ENCODE measurements at places on chromosomes 4 and X.

- DNase-seq = no peak
Observed at GRCh38 chr4:661231-661630, 12.8 kb downstream of the ATP5ME start.

- DNase-seq = no peak
Observed at GRCh38 chr4:72394012-72394663, 174.9 kb downstream of the ADAMTS3 start.

DNA sequence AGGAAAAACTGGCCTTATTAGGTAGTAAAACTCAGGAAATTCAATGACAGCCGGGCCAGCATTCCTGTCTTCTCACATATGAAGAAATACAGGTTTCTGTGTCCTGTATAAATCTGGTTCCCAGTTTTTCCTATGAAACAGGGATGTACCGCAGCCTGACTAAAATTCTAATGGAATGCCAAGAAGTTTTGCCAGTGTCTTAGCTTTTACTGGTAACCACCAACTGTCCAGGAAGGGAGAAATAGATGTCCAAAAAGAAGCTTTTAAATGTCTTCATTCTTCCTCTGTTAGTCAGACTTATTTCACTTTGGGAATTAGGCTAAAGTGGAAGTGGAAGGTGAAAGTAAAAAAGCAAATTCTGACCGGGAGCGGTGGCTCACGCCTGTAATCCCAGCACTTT lies 108.0 kb upstream of the TBL1X start:
- no peak for DNase-seq

DNA sequence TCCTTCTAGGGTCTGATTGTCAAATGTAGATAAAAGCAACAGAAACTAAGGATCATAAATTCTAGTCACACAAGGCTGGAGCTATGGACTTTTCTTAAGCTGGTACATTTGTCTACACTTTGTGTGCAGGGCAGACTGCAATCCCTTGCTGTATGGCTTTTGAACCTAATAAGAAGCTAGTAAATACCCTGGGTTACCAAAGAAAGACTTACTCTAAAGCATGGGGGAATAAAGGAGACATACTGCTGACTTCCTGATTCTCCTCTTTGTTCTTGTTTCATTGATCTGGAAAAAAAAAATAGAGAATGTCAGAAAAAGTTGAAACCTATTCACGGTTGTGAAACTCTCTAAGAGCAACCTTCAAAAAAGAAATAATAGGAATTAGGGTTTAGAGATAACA lies 216.6 kb upstream of the TLL1 start:
- no peak for DNase-seq

- DNase-seq = no peak
Observed at GRCh38 chrX:130771230-130771629, 131.8 kb downstream of the ENOX2 start.

DNA sequence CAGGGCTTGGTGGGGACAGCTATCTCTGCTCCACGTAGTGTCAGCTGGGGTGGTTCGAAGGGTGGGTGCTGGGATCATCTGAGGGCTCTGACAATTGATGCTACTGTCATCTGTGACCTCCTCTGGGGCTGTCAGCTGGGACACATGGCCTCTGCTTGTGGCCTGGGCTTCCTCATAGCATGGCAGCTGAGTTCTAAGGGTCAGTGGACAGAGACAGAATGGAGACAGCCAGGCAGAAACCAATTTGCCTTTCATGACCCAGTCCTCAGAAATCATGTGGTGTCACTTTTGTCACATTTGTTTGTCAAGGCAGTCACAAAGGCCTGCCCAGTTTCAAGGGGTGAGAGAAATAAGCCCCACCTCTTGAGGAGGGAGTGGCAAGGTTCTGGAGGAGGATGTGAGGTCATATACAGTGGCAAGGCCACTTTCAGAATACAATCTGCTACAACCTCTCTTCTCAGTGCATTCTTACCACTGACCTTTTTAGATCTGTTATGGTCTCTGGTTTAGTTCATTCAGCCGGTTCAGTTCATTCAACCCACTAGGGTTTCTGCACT lies 103.6 kb upstream of the BCOR start:
- DNase-seq = no peak

DNA sequence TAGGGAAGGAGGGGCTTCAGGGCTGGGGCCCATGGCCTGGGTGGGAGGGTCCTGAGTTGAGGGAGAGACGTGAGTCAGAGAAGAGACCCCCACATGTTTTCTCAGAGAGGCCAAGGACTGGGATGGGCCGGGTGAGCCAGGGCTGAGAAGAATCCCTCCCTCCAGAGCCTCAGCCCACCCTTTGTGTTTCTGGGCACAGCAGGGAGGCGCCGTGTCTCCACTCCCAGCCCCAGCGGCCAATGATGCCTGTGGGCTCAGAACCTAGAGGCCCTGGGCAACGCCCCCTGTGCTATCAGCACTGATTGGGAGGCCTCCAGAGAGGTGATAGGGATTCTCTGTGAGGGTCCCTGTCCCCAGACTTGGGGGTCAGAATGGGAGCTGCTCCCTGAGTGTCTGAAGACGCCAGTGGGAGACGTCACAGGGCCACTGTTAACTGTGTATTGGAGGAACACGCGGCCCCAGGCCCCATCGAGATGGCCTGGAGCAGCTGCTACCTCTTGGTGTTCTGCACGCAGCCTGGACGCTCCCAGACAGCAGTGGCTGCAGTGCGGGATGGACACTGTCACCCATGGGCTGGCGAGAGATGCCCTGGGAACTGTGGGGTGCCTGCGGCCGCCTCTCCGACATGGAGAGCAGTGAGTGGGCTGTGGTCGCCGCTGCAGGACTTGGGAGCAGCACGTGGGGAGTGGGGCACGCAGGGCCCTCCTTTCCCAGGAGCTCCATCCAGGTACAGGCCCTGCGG lies 8.5 kb downstream of the FGFRL1 start:
- DNase-seq = no peak

DNA sequence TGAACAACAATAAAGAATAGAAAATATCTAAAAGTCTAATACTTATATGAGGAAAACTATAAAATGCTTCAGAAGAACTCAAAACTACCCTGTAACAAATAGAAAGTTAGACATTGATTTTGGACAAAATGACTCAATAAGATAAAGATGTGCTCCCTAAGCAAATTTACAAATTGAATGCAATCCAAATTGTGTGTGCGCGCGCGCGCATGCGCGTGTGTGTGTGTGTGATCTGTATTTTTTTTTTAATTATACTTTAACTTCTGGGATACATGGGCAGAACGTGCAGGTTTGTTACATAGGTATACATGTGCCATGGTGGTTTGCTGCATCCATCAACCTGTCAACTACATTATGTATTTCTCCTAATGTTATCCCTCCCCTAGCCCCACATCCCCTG lies 320.8 kb upstream of the INTU start:
- DNase-seq = no peak

- peak; percentile 11 for DNase-seq
Observed at GRCh38 chr4:8032381-8032780, 92.7 kb upstream of the AFAP1 start.

DNA sequence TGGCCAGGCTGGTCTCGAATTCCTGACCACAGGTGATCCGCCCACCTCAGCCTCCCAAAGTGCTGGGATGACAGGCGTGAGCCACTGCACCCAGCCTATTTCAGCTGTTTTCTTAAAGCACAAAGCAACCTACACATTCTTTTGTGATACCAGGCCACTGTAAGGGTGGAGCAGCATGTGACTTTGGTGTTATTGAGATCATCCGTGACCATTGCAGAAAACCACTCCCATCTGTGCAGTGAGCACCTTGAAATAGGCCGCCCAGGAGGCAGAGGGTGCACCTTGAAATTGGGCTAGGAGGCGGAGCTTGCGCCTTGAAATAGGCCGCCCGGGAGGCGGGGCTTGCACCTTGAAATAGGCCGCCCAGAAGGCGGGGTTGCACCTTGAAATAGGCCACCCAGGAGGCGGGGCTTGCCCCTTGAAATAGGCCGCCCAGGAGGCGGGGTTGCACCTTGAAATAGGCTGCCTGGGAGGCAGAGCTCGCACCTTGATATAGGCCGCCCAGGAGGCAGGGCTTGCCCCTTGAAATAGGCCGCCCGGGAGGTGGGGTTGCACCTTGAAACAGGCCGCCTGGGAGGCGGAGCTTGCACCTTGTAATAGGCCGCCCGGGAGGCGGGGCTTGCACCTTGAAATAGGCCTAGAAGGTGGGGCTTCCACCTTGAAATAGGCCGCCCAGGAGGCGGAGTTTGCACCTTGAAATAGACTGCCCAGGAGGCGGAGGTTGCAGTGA lies 9.0 kb upstream of the SLC25A6 start:
- DNase-seq = no peak

DNA sequence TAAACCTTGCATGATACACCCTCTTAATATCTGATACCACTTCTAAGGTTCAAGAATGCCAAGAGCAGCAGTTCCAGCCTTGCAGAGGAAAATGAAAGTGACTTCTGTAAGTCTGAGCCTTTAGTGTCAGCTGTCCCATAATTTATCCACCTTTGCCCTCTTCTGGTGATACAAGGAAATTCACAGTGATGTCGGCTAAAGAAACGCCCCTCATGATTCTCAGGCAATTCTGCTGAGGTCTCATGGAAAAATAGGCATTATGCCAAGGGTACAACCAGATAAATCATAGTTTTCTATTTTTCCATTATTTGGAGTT lies 172.2 kb upstream of the CXCL13 start:
- DNase-seq = peak; percentile 60

- no peak for DNase-seq
Observed at GRCh38 chr4:4330794-4331193, 40.7 kb downstream of the ZBTB49 start.

- no peak for DNase-seq
Observed at GRCh38 chr4:89123451-89123851, 12.1 kb downstream of the TIGD2 start.

GRCh38 chrX:53227224-53227765 lies 2.3 kb upstream of the KDM5C start:
- no peak for DNase-seq

GRCh38 chr4:5989236-5990225 lies 28.7 kb downstream of the C4orf50 start:
- no peak for DNase-seq

DNA sequence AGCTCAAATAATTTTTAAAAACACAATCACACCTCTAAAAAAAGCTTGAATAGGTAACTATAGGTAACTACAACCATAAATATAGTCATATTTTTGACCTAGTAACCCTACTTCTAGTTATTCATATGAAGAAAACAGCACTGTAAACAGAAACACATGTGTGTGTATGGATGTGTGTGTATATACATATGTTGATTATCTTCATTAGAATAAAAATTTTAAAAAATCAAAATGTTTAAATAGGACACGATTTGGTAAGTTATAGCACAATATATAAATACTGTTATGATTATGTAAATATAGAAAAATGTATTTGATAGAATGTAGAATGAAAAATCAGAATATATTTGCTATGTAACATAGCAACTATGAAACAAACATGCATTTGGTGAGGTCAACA lies 258.1 kb upstream of the GK2 start:
- no peak for DNase-seq

DNA sequence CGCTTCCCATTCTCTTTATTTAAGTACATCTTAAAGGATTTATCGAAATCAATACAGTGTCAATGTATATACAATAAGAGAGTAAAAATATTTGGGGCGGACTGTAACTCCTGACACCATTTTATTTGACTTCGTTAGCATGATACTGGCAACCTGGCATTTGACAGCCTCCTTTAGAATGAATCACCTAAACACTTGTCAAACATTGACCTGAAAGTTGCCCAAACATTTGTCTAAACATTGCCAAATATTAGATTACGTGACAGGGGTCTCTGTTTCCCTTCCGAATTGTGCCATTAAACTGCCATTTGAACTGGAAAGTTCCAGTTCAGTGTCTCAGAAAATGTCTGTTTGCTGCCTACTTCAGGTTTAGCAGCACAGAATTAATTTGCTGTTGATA lies 20.8 kb upstream of the FAM9A start:
- no peak for DNase-seq

DNA sequence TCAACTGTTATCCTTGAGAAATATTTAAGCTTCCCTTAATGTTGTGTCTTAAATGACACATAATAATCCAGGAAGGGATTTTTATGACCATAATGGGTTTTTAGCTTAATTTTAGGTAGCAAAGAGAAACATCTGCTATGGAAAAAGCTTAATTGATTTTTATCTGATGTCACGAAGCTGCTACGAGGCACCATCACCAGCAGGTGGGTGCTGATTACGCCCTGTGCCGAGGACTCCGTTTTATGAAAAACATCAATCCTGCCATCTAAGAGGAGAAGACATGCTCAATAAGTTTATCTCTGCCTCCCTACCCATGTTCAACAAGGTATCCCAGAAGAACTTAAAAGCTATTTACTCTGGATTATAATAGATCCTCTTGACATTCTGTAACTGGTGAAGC lies 280.6 kb upstream of the ZFP42 start:
- DNase-seq = no peak

DNA sequence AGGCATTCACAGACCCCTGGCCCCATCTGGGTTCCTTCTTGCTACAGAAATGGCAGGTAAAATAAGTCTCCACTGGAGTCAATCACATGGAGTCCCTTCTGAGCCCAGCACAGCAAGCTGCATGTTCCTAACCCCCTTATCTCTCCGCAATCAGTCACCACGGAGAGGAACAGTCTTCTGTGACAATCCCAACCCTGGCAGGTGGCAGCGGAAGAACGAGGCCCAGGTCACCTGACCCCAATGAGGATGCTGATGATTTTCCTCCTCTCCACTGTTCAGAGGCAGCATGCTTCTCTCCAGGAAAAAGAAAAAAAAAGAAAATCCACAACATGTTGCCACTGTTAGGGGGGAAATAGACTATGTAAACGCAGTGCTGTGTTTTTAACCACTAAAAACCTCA lies 50.1 kb downstream of the TSPAN5 start:
- no peak for DNase-seq

DNA sequence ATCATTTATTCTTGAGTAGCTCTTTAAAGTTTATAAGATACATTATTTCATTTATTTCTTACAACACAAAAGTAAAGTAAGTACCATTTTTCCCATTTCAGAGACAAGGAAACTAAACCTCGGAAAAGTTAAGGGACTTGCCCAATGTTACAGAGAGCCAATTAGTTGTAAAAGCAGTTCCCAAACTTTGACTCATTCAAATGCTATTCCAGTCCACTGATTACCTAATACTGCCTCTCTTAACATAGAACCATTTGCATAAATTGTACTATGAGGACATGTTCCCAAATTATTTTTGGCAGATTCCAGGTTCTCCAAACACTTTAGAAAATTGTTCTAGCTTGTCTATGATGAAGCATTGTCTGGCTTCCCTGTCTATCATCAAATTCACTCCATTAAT lies 45.6 kb upstream of the GRIA3 start:
- no peak for DNase-seq

DNA sequence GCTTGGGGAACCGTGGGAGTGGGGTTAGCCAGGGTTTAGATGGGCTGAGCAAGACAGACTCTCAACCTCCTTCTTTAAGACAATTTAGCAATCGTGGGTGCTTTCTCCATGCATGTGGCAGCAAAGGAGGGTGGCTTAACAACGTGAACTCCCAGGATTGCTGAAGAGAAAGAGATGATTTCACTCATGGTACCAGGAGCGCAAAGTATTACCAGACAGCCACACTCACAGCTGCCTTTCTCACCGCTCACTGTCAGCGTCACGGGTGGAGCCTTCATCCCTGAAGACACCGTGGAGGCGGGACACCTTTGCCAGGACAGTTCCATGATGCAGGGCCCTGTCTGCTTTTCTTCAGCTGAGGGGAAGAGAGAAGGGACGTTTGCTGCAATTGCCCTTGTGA lies 212.5 kb upstream of the PSAPL1 start:
- DNase-seq = no peak

Measured in NCI-H1417 (cell line).